Kidney capillary endothelial cell (primary cell): ENCODE measurements at places on chromosomes 1 and 21.

- DNase-seq: no peak
Observed at GRCh38 chr1:226649780-226650179, 89.3 kb downstream of the ITPKB start.

GRCh38 chr1:44012404-44012803, 18.9 kb downstream of the SLC6A9 start:
- no peak for DNase-seq

- DNase-seq: no peak
Observed at GRCh38 chr1:160082926-160083325, 1.6 kb downstream of the KCNJ9 start.

GRCh38 chr1:67839826-67840225, 6.6 kb upstream of the GNG12 start:
- DNase-seq: no peak

- no peak for DNase-seq
Observed at GRCh38 chr1:198185759-198186158, 29.0 kb downstream of the NEK7 start.

DNA sequence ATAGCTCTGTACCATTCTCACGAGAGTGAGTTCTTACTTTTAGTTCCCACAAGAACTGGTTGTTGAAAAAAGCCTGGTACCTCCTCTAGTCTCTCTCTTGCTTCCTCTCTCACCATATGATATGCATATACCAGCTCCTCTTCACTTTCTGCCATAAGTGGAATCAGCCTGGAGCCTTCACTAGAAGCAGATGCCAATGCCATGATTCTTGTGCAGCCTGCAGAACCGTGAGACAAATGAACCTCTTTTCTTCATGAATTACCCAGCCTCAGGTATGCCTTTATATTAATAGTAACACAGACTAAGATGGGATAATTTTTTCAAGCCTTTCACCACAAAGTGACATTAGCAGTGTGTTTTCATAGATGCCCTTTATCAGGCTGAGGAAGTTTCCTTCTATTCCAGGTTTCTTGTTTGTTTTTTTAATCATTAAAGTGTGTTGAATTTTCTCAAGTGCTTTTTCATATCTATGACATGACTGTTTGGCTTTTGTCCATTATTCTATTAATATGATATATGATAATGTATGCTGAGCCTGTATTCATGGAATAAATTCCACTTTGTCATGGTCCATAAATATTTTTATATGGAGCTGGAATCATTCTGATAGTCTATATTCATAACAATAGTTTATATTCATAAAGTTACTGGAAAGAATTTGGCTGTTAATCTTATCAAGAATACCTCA, 40.7 kb upstream of the C1orf185 start:
- DNase-seq: no peak

GRCh38 chr1:202553560-202554038, 156.7 kb downstream of the SYT2 start:
- no peak for DNase-seq

GRCh38 chr1:96524100-96524499, 197.5 kb upstream of the PTBP2 start:
- no peak for DNase-seq

GRCh38 chr1:47682786-47683350, 245.0 kb downstream of the FOXD2 start:
- DNase-seq: no peak

DNA sequence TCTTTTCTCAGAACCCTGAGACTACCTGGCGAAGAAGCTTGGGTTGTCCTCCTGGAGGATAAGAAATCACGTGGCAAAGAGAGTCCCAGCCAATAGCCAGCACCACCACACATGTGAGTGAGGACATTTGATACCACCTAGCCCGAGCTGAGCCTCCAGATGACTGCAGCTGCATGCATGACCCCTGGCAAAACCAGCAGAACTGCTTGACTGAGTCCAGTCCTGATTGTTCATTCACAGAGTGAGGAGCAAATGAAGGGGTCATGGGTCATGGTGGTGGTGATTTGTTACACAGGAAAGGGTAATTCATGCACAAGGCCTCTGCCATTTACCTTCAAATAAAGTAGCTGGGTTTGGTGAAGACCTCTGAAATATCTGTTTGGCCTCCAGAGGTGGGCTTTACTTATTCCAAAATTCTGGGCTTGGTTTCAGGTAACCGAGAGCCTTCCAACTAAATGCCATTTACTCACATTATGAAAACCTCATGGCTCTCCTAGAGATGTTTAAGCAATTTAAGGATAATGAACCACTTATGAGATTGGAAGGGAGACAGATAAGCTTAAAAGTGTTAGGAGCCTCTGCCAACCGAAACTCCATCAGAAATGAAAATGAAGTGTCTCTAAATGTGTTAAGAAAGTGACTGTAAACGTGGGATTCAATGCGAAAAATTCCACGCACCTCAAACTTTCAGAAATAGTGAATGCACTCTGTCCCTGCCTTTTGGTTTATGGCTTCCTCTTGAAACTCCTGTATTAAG, 163.3 kb downstream of the SLC35F3 start:
- DNase-seq: no peak

DNA sequence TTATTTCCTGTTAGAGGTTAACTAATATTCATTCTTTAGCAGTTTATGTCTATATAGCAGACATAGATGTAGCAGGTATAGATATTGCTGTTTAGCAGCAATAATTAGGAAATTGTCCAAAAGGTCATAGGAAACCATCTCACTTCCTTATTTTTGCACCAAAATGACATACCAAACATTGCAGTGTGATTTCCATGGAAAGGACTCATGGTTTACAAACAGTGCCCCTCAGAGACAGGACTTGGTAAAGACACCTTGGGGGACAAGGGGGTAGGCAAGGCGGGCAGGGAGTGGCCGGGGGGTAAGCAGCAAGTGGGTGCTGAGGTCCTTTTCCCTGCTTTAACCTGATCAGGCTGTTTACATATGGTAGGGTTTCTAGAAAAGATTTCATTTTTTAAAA, 30.5 kb downstream of the BATF3 start:
- peak; percentile 32 for DNase-seq
